Stimulated activated CD4-positive, alpha-beta T cell treated with anti-CD3 and anti-CD28 coated beads, Interleukin-15, amount 100 ng/mL, for 1 hour (primary cell): ENCODE measurements at places on chromosomes 12 and 14.

DNA sequence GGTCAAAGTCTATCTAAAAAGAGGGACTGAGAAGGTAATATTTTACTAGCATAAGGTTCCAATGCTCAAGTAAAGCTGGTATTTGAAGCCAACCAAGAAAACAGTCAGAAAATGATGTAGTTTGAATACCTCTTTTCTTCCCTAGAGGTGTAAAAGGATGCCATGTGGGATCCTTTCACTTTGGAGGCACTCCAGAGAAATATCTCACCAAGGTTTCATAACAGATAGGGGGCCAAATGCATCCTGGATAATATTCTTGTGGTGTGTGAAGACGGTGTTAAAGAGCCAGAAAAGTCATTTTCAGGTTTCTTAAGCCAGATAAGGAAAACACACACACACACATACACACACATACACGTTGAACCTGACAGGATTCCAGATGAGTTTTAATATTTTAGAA is 136.1 kb upstream of the PRKD1 start:
- DNase-seq, result no peak

- no peak for DNase-seq
Measured at GRCh38 chr12:52976574-52977071, 27.7 kb downstream of the KRT18 start.

GRCh38 chr12:131106349-131106941 is 152.7 kb downstream of the ADGRD1 start:
- no peak for DNase-seq

DNA sequence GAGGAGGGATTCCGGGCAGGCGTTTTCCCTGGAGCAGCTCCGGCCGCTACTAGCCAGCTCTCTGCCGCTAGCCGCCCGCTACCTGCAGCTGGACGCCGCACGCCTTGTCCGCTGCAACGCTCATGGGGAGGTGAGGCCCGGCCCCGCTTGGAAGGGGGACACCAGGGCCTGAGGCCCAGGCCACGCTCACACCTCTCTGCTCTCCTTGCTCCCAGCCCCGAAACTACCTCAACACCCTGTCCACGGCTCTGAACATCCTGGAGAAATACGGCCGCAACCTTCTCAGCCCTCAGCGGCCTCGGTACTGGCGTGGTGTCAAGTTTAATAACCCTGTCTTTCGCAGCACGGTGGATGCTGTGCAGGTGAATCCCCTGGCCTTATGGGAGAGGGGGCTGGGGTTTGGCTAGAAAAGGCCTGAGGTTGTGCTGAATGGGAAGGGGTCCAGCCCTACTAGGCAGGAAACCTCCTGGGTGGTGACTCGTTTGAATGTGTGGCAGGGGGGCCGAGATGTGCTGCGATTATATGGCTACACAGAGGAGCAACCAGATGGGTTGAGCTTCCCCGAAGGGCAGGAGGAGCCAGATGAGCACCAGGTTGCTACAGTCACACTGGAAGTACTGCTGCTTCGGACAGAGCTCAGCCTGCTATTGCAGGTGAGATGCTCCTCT is 597 bp downstream of the RNF31 start:
- DNase-seq, result no peak

- DNase-seq, result no peak
Measured at GRCh38 chr12:65832217-65832616, 7.9 kb downstream of the HMGA2 start.

DNA sequence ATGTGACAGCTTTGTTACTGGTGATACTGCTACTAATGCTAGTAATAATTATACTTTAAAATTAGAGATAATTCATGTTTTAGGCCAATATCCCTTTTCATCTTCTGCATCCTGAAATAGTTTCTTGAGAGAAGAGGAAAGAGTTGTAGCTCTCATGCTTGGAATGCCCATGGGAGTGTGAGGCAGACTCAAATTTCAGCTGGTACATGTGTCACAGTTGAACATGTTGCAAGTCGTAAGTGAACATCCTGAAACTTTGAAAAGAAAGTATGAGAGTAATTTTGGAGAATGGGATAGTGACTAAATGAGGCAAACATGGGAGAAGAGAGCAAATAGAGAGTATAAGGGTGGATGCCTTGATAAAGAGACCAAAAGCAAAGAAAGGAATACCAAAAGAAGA is 168.0 kb downstream of the TMTC3 start:
- DNase-seq, result no peak

DNA sequence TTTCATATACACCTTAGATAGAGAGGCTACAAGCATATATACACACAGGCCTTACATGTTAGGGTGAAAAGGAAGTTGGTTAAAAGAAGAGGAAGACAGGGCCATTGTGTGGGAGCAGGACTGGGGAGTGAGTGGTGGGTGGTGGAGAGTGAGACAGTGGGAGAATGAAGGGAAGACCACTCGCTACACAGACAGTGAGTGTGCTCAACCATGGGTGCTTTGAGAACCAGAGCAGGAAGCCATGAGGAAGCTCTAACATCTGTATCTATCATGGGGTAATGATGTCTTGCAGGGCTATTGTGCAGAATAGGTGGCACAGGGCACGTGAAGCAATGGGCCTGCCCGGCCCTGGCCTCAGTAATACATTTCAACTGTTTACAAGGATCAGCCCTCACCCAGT is 11.4 kb upstream of the KRT74 start:
- DNase-seq, result no peak

DNA sequence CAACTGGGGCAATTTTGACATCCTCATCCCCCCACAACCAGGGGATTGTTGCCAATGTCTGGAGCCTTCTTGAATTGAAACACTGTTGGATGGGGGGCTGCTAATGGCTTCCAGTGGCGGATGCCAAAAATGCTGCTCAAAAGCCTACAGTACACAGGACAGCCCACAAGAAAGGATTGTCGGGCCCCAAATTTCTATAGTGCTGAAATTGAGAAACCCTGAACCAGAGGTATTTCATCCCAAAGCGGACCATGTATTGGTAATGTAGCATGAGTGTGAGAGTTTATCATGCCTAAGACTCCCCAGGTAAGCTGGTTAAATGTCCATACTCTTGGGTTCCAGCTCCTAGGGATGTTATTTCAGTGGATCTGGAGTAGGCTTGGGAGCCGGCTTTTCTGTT is 544.0 kb downstream of the BCL11B start:
- no peak for DNase-seq

- no peak for DNase-seq
Measured at GRCh38 chr14:87387806-87388205, 605.2 kb downstream of the GALC start.

GRCh38 chr14:85534458-85535293 is 4.7 kb downstream of the FLRT2 start:
- DNase-seq, result no peak

- DNase-seq, result no peak
Measured at GRCh38 chr14:24368212-24368561, 203 bp downstream of the NFATC4 start.

DNA sequence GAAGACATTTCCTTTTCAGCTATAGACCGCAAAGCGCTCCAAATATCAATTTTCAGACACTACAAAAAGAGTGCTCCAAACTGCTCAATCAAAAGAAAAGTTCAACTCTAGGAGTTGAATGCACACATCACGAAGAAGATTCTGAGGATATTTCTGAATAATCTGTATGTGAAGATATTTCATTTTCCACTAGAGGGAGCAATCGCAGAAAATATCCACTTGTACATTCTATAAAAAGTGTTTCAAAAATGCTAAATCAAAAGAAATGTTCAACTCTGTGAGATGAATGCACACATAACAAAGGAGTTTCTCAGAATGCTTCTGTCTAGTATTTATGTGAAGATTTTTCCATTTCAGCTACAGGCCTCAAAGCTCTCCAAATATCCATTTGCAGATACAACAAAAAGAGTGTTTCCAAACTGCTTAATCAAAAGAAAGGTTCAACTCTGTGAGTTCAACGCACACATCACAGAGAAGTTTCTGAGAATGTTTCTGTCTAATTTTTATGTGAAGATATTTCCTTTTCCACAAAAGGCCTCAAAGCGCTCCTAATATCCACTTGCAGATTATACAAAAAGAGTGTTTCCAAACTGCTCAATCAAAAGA is 643.8 kb upstream of the ALG10B start:
- no peak for DNase-seq

GRCh38 chr12:25585021-25585523 is 32.0 kb upstream of the LMNTD1 start:
- no peak for DNase-seq

DNA sequence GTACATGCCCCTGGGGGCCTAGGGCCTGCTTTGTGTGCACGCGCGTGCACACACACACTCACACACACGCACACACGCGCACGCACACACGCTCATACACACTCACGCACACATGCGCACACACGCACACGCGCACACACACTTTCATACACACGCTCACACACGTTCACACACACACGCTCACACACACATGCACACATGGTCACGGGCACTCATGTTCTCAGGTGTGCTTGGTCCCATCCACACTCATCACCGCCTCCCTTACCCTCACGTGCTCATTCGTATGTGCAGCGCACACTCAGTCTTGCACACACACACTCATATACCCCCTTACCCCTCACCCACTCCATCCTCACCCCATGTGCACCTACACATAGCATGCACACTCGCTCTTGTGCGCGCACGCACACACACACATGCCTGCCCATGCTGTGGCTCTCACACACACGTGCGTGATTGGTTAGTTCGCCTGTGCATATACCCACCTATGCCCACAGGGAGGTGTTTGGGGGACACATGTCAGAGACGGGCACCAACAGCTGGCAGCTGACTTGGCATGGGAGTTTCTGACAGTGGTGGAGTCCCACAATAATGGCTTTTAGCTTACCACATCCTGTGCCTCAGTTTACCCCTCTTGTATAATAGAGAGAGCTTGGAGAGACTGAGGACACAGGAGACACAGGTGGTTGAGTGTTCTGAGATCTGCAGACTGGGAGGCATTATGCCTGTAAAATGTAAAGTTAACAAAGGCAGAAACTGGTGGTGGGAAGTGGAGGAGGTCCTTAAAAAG is 28.7 kb downstream of the TSPAN9 start:
- DNase-seq, result no peak

DNA sequence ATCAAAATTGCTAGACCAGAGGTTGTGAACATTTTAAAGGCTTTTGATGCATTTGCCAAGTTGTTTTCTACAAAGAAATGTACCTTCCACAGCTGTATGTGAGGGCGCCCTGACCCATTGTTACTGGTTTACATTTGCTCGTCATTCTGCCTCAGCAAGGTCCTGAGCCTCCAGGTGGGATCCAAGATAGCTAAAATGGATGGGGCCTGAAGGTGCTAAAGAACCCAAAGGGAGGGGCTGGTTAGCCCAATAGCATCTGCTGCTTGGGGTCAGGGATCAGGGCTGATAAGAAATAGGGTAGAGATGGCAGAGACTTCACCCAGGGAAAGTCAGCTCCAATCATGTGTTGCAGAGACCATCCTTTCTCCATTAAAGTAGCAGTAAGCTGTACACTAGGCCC is 43.1 kb downstream of the GALNT16 start:
- no peak for DNase-seq

DNA sequence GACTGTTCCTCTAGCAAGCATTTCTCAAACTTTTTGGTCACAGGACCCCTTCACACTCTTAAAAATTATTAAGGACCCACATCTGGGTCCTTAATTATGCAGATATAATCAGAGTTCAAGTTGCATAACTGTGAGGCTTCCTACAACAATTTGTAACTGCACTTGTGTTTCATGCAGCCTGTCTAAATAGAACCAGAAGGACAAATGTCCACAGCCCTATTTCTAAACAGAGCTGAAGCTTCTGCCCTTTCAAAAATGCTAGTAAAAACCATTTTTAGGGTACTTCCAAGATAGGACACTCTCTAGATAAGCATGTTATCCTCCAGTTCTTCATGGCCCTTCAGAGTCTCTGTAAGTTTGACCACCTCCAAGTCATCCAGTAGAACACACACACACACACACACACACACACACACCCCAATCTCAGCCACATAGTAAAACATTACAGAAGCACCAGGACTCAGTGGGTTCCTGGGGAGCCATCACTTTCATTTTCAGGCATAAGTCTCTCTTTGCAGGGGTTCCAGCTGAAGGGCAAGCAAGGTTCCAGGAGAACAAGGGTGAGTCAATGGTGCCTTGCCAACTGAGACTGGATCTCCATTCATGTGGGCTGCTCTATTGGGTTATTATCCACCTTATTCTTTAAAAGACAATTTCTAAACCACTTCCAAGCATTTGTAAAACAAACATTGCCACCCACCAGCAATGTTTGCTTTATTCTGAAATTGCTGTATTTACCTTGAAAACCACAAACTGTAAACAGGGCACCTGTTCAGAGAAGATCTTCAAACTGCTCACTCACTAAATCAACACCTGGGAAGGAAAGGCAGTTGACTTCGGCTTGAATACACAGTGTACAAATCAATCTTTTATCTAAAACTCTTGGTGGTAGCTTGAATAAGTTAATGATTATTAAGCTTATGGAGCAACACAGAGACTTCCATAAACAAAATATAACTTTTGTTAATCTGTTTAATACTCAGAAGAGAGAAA is 64.1 kb downstream of the ITPR2 start:
- DNase-seq, result no peak

DNA sequence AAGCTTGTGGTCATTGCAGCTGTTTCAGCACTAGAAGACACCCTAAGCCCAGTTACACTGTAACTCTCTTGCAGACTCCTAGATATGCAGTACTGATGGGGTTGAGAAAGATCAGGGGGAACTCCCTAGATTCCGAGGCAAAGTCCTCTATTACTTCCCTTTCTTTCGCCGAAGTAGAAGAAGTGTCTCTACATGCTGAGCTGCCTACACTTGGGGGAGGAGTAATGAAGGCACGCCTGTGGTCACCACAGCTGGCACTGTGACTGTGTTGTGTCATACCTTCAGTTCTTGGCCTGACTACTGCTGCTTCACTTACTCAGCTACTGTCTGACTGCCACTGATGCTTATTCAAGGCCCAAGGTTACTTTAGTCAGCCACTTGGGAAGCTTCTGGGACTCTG is 35.1 kb upstream of the RPL10L start:
- DNase-seq, result no peak

DNA sequence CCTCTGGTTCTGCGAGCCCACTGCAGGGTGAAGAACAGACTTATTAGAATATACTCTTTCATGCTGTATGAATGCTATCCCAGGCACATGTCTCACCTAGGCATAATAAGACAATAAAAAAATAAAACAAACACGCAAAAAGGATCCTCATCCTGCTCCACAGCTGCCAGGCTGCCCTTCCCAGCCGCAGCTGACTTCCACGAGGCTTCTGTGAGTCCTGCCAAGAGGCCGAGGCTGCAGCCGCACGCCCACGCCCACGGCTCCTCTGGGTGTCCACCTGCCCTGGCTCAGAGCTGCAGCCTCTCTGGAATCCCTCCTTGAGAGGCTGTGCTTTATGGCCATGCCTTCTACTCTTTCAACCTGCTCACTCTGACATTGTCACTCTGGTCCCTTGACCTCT is 6.9 kb downstream of the SMIM41 start:
- no peak for DNase-seq

DNA sequence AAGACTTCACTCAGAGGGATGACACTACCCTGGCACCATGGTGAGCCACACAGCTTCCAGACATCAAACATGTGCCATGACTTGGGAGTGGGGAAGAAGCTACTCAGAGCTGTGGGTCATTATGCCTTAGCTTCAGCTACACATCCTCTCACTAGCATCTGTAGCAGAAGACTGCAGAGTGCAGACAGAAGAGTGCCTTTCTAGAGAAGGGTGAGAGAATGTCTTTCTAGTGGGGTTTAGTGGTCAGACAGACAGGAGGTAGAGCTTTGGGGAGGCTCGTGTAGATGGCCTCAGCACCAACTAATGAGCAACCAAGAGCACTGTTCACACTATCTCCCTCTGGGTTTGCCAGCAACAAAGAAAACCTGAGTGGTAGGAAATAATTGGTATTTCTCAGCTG is 4.9 kb upstream of the B4GALNT3 start:
- no peak for DNase-seq
